Testis (tissue), 5 donors: ENCODE measurements at places on chromosomes 6 and 20. TPM values are rescaled to one million over a fixed set of nuclear protein-coding genes. Genes with fewer than 3 reads are reported as not detected.

DLL1 gene
- total RNA-seq, result 4.6 TPM

PBOV1 gene
- total RNA-seq, result not detected

SUN5 gene
- total RNA-seq, result 29.1 TPM

LY86 gene
- 1.6 TPM for total RNA-seq

F13A1 gene
- total RNA-seq, result 11.7 TPM

ANKRD6 gene
- total RNA-seq, result 52.8 TPM

SLC35D3 gene
- not detected for total RNA-seq

ZC2HC1B gene
- total RNA-seq, result 4.6 TPM

IMPG1 gene
- total RNA-seq, result 0.68 TPM

DYNLT2 gene
- total RNA-seq, result 20.4 TPM

TRIM40 gene
- total RNA-seq, result 0.79 TPM

SLC22A16 gene
- total RNA-seq, result 25.0 TPM

BMP2 gene
- 3.8 TPM for total RNA-seq

SLC17A2 gene
- total RNA-seq, result 0.50 TPM

KIAA0408 gene
- 3.3 TPM for total RNA-seq

SOX18 gene
- 6.1 TPM for total RNA-seq

OGFR gene
- 46.6 TPM for total RNA-seq

SIRPB1 gene
- total RNA-seq, result 1.9 TPM

PPIL6 gene
- total RNA-seq, result 26.7 TPM

PAQR8 gene
- total RNA-seq, result 11.0 TPM

LCA5 gene
- 17.7 TPM for total RNA-seq

GJA10 gene
- not detected for total RNA-seq

OR2B6 gene
- not detected for total RNA-seq

PTCRA gene
- total RNA-seq, result not detected

HTR1B gene
- 2.5 TPM for total RNA-seq

FGD2 gene
- total RNA-seq, result 16.0 TPM
